ENCODE measurements at places on chromosomes 7 and 10. TPM values are rescaled to one million over a fixed set of nuclear protein-coding genes. Genes with fewer than 3 reads are reported as not detected.

The SLC39A12 gene
- not detected for total RNA-seq

The PDK4 gene
- not detected for total RNA-seq

The FANK1 gene
- total RNA-seq, result 0.58 TPM

The HMX2 gene
- total RNA-seq, result 0.43 TPM

- no peak for DNase-seq
These were observed 10.1 kb downstream of the TBC1D12 start for GRCh38 chr10:94412449-94412848.

DNA sequence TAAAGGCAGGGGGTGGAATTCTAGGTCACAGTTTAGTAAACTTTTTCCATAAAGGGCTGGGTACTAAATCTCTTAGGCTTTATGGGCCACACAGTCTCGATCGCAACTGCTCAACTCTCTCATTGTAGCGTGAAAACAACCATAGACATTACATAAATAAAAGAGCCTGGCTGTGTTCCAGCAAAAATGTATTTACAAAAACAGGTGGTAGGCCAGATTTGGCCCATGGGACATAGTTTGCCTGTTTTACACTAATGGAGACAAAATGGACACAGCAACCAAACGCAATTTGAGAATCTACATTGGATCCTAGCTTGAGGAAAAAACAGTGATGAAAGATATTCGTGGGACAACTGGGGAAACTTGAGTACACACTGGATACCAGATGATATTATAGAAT is 23.2 kb upstream of the MALSU1 start:
- DNase-seq, result no peak

- no peak for DNase-seq
These were observed 7.4 kb downstream of the IPMK start for GRCh38 chr10:58260334-58260733.

DNA sequence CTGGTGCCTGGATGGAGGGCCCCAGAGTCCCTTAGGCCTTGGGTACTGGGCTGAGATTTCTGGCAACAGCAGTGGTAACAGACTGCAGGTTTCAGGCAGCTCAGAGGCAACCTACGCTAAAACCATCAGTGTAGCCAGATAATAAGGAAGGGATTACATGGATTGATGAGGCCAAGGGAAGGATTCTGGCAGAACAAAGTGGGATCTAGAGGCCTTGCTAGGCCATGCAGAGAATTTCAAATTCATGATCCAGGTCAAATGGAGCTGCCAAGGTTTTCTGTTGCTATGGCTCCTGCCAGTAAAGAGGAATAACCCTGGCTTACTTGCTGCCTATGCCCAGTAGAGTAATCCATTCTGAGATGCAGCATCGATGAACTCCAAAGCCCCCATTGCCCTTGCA is 445.7 kb downstream of the ADRA2A start:
- DNase-seq, result no peak

DNA sequence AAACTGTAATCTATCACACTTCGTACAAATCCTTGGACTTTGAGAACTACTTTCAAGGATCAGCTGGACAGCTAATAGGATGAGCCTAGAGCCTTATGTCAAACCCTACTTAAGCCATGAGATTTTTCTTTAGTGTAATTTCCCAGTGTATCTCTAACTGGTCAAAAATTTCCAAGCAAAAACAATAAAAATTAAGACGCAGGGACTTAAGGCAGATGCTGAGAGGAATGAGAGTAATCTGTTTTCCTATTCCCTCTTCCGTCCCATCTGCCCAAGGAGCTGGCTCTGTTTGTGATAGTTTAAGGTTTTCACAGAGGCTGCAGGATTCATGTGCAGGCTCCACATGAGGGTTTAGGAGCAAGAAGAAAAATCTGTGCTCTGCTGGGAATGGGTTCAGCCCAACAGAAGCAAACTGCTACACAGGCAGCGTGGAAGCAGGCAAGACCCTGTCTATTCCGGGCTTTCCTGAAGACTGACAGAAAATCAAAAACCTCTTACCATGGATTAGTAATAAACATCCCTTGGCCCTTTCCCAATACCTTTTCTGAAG is 62.2 kb downstream of the ARMH3 start:
- no peak for DNase-seq

GRCh38 chr7:111025006-111025405 is 65.9 kb upstream of the LRRN3 start:
- peak; percentile 70 for DNase-seq

DNA sequence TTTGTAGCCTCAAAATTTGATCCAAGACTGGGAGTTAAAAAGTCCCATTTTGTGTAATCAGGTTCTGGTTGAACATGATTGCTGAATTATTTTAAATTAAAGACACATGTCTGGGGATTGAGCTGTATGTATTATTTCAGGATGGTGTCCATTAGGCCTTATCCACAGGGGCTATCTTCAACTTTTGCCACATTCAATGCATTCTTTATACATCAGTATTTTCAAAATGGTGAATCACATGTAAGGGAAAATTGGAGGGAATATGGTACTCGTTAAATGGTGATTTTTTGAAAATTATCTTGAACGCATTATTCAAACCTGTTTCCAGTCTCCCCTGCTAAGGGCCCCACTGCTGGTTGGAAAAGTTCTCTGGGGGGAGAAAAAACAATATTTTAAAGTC is 367.7 kb upstream of the NPVF start:
- DNase-seq, result no peak

GRCh38 chr7:2545746-2546425 is 9.4 kb downstream of the BRAT1 start:
- no peak for DNase-seq
